ENCODE measurements at places on chromosomes 5 and 9. TPM values are rescaled to one million over a fixed set of nuclear protein-coding genes. Genes with fewer than 3 reads are reported as not detected.

- H3K27ac ChIP-seq, result no peak overlapping the region
- no peak overlapping the region for H3K4me3 ChIP-seq
- no peaks in the 10 kb centered on the region for H3K4me1 ChIP-seq
- DNase-seq, result no peak
- peaks cover 2% of the 10 kb centered on the region for H3K36me3 ChIP-seq
- H3K27me3 ChIP-seq, result peaks cover 25% of the 10 kb centered on the region
Observed at GRCh38 chr9:93223260-93224180, 39.6 kb downstream of the WNK2 start.

GRCh38 chr5:156043351-156043750 is 283.6 kb upstream of the SGCD start:
- H3K36me3 ChIP-seq, result no peaks in the 10 kb centered on the region
- H3K27me3 ChIP-seq, result no peaks in the 10 kb centered on the region

GRCh38 chr9:17319864-17320263 is 185.0 kb downstream of the CNTLN start:
- H3K4me3 ChIP-seq, result no peak overlapping the region
- no peaks in the 10 kb centered on the region for H3K27me3 ChIP-seq
- DNase-seq, result no peak
- no peaks in the 10 kb centered on the region for H3K36me3 ChIP-seq

- peak; percentile 95 for DNase-seq
- H3K27me3 ChIP-seq, result no peaks in the 10 kb centered on the region
- peak within 1 kb of the TSS; percentile 91 for H3K4me3 ChIP-seq
- H3K4me1 ChIP-seq, result peaks cover 35% of the 10 kb centered on the region
- H3K36me3 ChIP-seq, result no peaks in the 10 kb centered on the region
Observed at GRCh38 chr5:10761185-10761932, at the start of gene DAP. DAP (minus strand) TSS chr5:10761234; CDS start chr5:10761068, 166 bp downstream.

P4HA2 gene
- 0.50 TPM for total RNA-seq

IFNA13 gene
- not detected for total RNA-seq

TAS2R1 gene
- not detected for total RNA-seq

FGD3 gene
- 160 TPM for total RNA-seq

- H3K36me3 ChIP-seq, result peaks cover 6% of the 10 kb centered on the region
- peaks cover 9% of the 10 kb centered on the region for H3K4me1 ChIP-seq
- no peaks in the 10 kb centered on the region for H3K27me3 ChIP-seq
- H3K27ac ChIP-seq, result no peak overlapping the region
Observed at GRCh38 chr9:76613974-76614373, 150.3 kb upstream of the PCA3 start.

All from T-helper 17 cell (primary cell).